ENCODE measurements at places on chromosomes 16 and 17.

DNA sequence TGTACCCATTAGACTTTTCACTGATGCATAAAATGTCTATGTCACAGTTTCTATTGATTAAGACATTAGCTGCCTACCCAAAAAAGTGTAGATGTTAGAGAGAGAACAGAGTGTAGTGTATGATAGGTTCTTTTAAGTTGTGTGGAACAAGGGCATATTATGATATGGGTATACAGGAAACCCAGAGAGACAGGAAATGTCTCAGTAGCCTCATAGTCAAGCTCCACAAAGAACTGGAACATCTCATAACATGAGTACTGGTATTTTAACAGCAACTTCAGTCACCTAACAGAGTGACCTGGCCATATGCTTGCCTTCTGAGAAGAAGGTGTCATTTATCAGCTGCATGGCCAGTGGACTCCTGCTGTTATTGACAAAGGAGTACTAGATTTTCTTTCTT lies 128.1 kb downstream of the RGS9 start:
- no peak for DNase-seq

- no peak for DNase-seq
These were observed 25.1 kb upstream of the MED13 start for GRCh38 chr17:62090021-62090824.

DNA sequence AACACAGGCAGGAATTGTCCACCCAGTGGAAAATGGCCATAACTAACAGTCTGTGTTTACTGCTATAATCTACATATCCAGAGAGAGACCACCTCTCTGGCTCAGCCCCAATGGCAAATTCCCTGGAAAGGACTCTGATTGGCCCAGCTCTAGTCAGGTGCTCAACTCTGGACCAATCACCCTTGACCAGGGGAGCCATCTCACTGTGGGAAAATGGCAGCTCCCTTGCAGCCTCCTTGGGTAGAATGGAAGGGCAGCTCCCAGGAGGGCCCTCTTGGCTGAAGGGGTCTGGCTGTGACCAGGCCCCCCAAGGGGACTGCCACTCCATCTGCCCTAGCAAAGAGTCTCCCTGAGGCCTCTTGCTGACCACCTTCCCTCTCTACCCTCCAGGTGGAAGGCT lies 3.1 kb downstream of the ALOX15B start:
- DNase-seq = no peak

DNA sequence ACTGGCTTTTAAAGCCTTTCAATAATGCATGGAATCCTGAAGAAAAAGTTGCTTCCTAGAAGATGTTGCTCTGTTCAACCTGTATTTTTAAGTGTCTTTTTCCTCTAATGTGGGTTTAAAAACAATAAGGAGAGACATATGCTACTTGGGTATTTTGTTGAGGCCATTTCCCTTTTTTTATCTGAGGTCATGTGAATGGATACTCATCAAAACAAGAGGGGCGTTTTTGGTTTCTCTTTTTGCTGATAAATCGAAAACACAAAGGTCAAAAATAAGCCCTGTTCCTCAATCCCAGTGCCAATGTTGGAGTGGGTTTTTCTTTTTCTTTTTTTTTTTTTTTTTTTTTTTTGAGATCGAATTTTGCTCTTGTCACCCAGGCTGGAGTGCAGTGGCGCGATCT lies 468.0 kb upstream of the RBFOX1 start:
- no peak for DNase-seq

DNA sequence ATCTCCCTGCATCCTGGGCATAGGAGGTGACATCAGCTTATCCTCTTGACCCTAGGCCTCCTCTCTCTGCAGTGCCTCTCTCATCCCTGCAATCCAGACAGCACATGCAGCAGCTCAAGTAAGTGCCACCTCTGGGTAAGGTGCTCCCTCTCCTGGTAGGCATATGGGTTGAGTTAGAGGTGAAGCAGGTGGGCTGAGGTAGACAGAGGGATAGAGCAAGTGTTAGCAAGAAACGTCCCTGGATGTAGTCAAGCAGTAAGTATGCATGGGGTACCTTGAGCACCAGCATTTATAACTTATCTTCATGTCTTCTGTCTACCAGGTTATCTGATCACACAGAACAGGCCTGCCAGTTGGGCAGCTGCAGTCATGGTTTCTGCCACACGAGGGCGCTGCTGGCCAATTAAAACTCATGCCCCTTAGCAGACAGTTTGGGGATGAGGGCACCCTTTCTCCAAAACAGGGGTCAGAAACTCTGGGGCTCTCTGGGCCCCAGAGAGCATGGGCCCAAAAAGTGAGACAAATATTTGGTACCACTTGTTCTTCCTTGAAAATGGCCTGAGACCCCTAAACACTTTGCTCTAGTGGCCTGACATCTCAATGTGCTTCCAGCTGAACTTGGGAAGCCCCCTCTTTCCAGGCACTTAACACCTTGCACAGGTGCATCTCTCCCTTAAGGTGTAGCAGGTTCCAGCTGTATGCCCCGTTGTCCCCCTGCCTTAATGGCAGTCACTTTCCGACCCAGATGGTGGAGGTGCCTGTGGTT lies 59.8 kb downstream of the NEUROD2 start:
- peak; percentile 68 for DNase-seq

DNA sequence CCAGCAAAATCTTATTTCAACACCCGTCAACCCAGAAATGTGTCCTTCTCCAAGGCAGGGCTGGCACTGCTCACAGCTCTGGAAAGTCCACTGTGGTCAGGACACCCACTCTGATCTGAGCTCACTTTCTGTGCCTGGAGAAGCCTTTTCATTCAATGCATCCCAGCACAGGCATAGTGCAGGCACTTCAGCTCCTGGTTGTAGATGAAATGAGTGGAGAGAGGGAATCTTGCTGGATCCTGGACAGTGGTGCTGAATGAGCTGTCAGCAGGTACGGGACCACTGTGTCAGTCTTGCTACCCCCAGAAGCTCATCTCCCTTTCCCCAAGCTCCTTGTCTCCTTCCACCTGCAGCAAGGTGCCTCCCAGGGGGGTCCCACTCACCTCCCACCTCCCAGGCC lies 86.1 kb upstream of the SALL1 start:
- DNase-seq = no peak

DNA sequence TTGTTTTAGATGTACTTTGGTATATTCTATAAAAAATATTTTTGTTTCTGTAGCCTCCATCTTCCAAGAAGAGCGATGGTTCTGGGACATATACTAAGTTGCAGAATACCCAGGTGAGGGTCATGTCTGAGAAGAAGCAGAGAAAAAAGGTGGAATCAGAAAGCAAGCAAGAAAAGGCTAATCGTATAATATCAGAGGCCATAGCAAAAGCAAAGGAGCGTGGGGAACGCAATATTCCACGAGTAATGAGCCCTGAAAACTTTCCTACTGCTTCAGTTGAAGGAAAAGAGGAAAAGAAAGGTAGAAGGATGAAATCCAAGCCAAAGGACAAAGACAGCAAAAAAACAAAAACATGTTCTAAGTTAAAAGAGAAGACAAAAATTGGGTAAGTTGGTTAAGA lies 154.6 kb downstream of the CHD9 start:
- DNase-seq = no peak

GRCh38 chr16:70805787-70806186 lies 4.8 kb upstream of the VAC14 start:
- no peak for DNase-seq

DNA sequence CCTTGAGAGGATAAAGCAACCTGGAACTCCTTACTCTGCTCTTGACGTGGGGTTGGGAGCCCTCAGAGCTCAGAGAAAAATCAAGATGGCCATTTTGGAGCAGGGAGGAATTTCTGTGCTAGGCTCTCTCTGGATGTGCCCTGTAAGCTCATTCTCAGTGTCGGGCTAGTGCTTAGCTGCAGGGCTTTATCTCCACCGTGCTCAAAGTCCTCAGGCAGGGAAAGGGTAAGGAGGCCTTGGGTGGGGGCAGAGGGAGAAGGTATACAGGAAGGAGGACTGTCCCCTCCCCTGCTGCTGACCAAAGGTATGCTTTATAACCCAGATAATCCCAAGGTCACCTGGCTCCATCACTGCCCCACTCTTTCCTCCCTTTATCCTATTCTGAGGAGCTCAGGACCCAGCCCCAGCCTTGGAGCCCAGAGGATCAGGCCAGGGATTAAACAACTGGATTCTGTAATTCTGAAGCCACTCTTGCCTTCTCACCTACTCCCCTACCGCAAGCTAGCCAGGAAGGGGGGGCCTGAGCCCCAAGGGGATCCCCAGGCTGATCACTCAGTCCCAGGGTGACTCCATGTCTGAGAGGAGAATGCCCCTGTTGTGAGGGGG lies 1.1 kb downstream of the DHRS11 start:
- DNase-seq = no peak

DNA sequence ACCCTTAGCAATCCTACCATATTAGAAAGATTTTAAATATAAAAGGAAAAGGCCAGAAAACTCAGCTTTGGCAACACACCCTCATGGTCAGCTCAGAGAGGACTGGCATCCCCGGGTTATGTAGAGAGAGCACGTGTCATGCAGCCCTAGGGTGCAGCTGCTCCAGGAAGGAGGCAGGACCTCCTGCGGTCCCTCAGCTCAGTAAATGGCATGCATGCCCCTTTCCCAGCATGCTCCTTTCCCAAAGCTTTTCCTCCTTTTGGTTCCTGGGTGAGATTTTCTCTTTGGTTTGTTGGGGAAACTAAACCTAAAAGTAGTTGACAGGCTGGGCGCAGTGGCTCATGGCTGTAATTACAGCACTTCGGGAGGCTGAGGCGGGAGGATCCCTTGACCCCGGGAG lies 3.9 kb downstream of the GAN start:
- DNase-seq = no peak

- no peak for DNase-seq
These were observed 421.8 kb downstream of the UTP18 start for GRCh38 chr17:51682115-51682514.

- DNase-seq = no peak
These were observed 167.3 kb upstream of the CDH5 start for GRCh38 chr16:66199189-66199588.

- DNase-seq = peak; percentile 36
These were observed 23.7 kb downstream of the CLEC3A start for GRCh38 chr16:78045865-78046581.

DNA sequence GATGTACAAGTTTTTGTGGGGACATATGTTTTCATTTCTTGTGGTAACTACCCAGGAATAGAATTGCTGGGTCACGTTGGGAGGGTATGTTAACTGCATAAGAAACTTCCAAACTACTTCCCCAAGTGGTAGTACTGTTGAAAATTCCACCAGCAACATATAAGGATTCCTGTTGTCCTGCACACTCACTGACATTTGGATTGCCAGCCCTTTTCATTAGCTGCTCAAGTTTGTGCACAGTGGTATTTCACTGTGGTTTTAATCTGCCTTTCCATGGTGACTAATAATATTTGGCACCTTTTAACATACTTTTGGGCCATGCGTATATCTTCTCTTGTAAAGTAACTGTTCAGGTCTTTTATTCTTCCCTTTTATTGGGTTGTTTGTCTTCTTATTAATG lies 103.3 kb downstream of the GNAO1 start:
- no peak for DNase-seq

DNA sequence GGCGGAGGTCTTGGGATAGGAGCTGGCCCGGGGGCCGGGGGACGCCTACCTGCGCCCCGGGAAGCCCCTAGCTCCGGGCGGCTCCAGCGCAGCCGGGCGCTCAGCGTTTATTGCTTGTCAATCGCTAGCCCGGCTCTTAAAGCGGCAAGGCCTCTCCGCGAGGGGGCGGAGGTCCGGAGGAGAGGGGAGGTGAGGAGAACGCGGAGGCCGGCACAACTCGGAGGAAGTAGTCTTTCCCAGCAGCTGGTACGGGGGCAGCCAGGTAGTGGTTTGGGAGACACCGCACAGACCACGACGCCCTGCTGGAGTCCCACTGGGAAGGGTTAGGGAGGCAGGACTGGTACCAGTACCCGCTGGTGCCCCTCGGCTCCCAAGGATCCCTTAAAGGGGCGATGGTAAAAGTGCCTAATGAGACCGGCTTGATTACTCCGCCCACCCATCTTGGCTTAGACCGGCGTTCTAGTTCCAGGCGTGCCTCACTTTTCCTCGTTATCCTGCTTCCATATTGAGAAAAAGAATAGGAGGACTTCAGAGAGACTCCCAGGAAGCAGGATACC lies at the start of gene MPP2:
Gene MPP2, minus strand, starts transcription at position 112 of the 557 bp plus-strand sequence. CDS start 3,076 bp downstream, outside the sequence.
- peak; percentile 81 for DNase-seq

GRCh38 chr16:52725461-52725860 lies 178.5 kb upstream of the TOX3 start:
- DNase-seq = no peak

DNA sequence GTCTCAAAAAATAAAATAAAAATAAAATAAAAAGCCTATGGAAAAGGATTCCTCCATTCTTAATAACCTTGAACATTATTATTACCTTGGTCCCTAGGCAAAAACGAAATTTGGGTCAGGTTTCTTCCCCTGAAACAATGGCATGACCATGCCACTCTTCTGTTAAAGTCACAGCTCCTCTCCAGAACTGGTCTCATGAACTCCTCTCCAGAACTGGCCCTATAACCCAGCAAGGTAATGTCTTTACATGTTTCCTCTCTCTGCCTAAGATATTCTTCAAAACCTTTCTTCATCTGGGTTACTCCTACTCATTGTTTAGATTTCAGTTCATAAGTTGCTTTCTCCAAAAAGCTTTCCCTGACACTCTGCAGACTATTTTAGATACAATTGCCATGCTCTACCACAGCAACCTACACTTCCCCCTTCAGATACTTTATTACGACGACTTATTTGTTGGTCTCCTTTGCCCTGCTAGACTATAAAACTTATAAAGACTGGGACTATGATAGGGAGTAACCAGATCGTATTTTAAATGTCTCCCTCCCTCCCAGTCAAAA lies 13.5 kb downstream of the TRIM37 start:
- no peak for DNase-seq

- no peak for DNase-seq
These were observed 74.8 kb downstream of the SLC39A11 start for GRCh38 chr17:73017658-73018057.

DNA sequence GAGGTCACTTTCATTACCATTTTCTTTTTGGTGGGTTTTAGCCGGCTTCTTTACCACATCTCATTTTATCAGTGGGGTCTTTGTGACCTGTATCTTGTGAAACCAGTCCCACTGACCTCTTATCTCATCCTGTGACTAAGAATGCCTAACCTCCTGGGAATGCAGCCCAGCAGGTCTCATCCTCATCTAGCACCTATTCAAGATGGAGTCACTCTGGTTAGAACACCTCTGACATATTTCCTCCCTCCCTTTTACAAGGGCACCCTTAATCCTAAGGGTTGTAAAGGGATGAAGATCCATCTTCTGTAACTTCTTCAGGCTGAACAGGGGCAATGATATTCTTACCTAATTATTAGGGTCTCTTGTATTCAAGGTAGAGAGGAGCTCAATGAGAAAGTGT lies 107.9 kb upstream of the HAS3 start:
- no peak for DNase-seq

- no peak for DNase-seq
These were observed 77.6 kb downstream of the CHD9 start for GRCh38 chr16:53132406-53132805.

- no peak for DNase-seq
These were observed 1.8 kb downstream of the USP7 start for GRCh38 chr16:8961811-8962390.

DNA sequence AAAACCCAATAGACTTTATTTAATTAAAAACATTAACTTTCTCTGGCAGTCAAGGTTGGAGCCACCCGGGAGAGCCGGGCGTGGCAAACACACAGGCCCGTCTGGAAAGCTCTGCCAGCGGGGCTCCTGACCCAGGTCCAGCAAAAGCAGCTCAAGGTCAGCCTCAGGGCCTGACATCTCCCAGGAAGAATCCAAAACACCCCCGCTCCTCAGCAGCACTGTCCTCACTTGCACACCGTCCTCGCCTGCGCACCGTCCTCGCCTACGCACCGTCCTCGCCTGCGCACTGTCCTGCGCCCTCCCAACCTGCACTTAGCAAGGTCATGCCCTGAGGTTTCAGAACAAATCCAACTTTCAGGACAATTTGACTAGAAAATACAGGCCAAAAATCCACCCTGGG lies 31.4 kb upstream of the RPTOR start:
- DNase-seq = no peak

Measured in stimulated activated naive CD8-positive, alpha-beta T cell treated with anti-CD3 and anti-CD28 coated beads, Interleukin-15, amount 100 ng/mL, for 72 hours (primary cell).